Right renal pelvis (tissue), 4 donors: ENCODE measurements at places on chromosomes 2 and 18. TPM values are rescaled to one million over a fixed set of nuclear protein-coding genes. Genes with fewer than 3 reads are reported as not detected.

- no peak for DNase-seq
Observed at GRCh38 chr2:150572961-150573395, 85.5 kb upstream of the RND3 start.

GRCh38 chr2:164850235-164850634, 8.6 kb upstream of the COBLL1 start:
- DNase-seq, result no peak

DNA sequence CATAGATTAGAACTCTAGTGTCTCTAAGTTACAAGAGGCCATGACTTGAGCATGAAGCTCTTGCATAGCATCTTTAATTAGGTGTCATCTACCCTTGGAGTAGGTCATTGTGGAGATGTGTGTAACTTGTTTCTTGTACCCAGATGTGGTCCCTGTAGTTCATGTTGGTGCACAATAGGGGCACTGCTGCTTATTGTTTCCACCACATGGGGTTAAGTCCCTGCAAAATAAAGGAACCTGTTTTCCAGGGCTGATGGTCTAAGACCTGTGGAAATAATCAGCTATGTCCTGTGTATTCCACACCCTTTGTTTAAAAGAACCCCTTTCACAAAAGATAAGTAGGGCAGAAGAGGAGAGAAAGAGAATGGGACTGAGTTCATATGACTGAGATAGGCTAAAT, 28.6 kb downstream of the ASXL3 start:
- DNase-seq, result no peak

GRCh38 chr2:202815548-202816360, 55.8 kb downstream of the ICA1L start:
- no peak for DNase-seq

DNA sequence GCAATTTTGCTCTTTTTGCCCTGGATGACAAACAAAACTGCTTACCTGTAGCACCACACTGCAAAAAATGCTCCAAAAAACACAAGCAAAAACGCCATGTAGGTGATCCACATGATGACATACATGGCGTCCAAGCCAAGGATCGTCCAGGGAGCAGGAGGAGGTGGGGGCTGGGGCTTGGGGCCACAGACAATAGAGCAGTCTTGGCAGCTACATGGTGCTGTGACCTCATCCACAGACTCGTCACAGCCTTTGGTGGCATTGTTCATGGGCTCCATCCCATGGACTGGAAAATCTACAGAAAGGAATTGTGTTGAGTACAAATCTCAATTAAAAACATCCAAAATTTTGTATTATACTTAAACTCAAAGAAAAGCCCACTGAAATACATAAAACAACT, 26.1 kb downstream of the NPC1 start:
- DNase-seq, result no peak

DNA sequence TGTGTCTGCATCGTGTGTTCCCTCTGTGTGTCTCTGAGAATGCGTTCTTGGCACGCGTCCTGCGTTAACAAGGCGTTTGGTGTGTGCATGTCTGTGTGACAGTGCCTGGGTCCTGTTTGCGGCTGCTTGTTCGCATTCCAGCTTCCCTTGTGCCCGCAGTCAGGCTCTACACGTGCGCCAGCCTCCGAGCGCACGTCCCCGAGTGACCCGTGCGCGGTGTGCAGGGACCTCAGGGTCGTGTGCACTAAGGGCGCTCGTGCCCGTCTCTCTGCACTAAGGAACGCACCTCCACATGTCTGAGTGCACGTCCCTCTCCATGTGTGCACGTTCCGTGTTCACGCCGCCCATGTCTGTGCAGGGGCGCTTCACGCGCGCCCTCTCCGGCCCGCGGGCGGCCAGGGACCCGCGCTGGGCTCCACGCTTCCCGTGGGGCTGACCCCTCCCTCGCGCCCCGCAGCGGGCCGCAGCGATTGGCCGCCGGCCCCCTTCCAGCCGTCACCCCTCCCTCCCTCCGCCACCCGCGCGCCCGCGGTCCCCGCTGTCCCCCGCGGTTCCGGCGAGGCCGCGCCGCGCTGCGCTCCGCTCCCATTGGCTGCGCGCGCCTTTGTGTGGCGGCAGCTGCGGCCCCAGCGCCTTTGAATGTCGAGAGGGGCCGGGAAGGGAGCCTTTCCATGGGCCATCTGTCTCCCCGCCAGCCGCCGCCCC, 229.4 kb downstream of the HAUS1 start:
- no peak for DNase-seq

DNA sequence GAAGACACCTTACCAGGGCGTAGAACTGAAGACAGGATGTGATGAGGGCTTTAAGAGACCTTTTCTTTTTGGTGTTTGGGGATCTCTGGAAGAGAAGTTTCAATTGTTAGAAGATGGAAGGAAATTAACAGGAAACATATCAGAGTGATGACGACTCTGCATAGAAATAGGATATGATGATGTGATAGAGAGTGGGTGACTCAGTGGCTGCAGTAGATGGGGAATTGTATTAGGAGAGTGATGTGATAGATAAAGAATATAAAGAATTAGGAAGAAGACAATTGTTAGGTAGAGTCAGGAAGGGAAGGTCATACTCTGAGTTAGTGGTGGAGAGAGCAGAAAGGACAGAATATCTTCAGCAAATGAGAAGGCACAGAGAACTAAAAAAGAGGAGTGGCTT, 593.9 kb downstream of the NYAP2 start:
- no peak for DNase-seq

GRCh38 chr2:26577442-26578112, 63.6 kb downstream of the CIB4 start:
- DNase-seq, result peak; percentile 43

- DNase-seq, result no peak
Observed at GRCh38 chr2:162125138-162125537, 26.9 kb downstream of the GCG start.

- no peak for DNase-seq
Observed at GRCh38 chr18:65761636-65762295, 11.0 kb downstream of the CDH7 start.

The CXXC1 gene
- 61.9 TPM for polyA plus RNA-seq

The DARS1 gene
- polyA plus RNA-seq, result 117 TPM

The RAB12 gene
- polyA plus RNA-seq, result 49.0 TPM

The MYCN gene
- polyA plus RNA-seq, result 37.1 TPM

The NLRC4 gene
- polyA plus RNA-seq, result 0.80 TPM

The AGBL5 gene
- polyA plus RNA-seq, result 65.4 TPM

The CYRIA gene
- 3.1 TPM for polyA plus RNA-seq

The EIF5B gene
- polyA plus RNA-seq, result 56.5 TPM
